ENCODE measurements at places on chromosomes 3 and 15.

DNA sequence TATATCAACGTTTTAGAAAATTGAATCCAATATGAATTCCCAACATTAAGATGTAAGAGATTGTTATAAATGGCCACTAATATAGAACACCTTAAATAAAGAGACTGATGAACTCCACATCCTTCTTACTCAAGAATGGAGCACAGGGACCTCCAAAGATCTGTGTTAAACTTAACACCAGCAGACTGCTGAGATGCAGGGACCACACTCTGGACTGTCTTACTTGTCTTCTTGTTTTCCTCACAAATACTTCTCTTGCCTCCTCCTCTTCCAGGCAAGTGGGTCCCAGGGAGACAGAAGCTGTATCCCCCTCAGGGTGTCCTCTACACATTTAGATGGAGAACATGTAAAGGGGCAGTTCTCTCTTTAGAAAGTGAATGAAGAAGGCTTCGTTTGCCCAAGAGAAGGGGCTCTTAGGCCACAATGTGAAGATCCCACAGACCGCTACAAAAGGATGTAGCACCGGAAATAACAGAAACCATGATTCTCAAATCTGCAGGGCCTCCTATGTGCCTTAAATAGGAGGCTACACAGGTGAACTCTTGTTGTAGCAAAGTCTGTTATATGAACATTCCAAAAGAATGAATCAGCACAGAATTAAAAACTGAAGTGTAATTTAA lies 52.2 kb downstream of the SATB1 start:
- no peak for DNase-seq

GRCh38 chr3:89925976-89926375 lies 818.6 kb downstream of the EPHA3 start:
- DNase-seq, result no peak

DNA sequence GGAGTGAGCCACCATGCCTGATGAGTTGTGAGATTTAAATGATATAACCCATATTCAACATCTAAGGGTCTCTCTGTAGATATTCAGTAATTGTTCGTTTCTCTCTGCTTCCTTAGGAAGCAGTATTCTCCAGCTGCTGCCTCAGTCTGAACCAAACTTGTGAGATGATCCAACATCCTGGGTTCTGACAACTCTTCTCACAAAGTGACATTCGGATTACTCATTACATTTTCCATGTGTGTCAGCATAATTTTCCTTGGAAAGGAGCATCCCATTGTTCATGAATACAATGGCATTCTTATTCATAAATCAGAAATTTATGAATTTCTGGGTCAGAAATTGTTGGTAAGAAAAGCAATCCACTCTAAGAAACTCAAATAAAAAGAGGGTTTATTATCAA lies 15.0 kb upstream of the SEC22A start:
- DNase-seq, result no peak

DNA sequence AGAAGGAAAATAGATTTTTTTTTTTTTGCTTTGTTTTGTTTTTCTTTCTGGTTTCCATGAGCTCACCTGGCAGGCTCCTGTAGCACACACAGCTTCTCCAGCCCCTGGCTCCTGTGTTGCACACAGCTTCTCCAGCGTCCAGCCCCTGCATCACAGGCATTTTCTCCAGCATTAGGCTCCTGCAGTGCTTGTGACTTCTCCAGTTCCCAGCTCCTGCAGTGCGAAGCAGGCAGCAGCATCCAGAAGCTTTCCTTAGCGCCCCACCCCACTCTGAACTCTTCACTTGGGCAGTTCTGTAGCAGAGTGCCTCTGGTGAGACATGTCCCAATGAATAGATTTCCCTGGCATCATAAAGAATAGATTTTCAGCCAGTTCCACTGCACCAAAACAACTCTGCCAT lies 5.5 kb upstream of the CCDC39 start:
- no peak for DNase-seq

DNA sequence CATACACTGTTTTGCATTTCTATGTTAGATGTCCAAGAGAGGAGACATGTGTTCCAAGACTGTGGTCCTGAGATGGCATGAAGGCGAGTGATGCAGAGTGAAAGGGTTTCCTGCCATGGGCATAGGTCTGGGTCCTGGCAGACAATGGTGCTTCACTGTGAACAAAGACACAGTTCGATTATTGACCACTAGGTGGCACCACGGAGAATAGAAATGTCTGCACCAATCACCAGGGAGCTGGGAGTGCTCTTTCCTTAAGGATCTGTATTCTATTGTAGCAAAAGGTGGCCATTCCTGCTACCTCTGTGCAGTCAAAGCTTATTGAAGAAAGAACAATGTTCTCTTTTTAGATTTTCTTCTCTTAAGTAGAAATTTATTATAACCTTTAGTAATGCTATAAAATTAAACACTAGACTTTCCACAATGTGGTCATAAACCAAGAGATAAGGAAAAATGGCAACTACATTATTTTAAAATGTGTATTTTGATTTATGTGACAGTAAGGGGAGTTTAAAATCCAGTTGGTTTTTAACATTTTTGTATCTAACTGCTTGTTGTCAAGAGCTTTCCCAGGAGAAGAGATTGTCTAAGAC lies 88.7 kb downstream of the GABRG3 start:
- peak; percentile 35 for DNase-seq

- no peak for DNase-seq
Observed at GRCh38 chr15:27418726-27419125, 447.7 kb downstream of the GABRG3 start.
